Activated T-helper 9 cell treated with anti-CD3 and anti-CD28 coated beads, Interleukin-2, amount 50 U/mL, for 16 hours (primary cell): ENCODE measurements at places on chromosomes 1 and 21.

- DNase-seq = no peak
These were observed 9.8 kb upstream of the SMAP2 start for GRCh38 chr1:40363721-40364120.

GRCh38 chr1:181014477-181015250, 8.0 kb downstream of the STX6 start:
- DNase-seq = no peak

- DNase-seq = no peak
These were observed 283.4 kb downstream of the KCNH1 start for GRCh38 chr1:210850556-210850955.

DNA sequence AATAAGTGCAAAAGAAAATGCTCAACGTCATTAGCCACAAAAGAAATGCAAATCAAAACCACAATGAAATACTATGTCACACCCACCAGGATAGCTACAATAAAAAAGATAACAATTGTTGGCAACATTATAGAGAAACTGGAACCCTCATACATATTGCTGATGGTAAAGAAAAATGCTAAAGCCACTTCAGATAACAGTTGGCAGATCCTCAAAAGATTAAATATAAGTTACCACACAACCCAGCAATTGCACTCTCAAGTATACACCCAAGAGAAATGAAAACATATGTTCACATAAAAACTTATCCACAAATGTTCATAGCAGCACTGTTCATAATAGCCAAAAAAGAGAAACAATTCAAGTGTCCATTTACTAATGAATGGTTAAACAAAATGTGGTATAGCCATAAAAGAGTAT, 20.7 kb downstream of the TRIM33 start:
- DNase-seq = no peak

- DNase-seq = no peak
These were observed 101.0 kb downstream of the MRPL39 start for GRCh38 chr21:25506261-25506660.

GRCh38 chr1:72557446-72558049, 275.2 kb upstream of the NEGR1 start:
- no peak for DNase-seq

DNA sequence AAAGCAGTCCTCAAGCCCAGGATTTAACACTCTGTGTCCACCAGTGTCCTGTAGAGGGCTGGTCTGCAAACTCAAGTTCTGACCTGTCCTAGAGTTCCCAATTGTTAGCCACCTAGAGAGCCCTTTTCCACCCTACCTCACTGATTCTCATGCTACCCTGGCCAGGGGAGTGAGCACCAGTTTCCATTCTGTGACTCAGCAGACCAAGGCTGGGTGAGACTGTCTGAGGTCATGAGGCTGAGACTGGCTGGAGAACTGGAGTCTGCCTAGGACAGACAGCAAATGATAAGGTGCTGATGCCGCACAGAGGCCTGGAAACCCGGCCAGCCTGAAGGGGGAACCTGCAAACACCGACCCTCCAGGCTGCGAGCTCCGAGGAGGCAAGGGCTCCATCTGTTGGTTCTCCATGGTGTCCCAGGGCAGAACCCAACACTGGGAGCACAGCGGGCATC, 13.7 kb downstream of the GLIS1 start:
- no peak for DNase-seq

DNA sequence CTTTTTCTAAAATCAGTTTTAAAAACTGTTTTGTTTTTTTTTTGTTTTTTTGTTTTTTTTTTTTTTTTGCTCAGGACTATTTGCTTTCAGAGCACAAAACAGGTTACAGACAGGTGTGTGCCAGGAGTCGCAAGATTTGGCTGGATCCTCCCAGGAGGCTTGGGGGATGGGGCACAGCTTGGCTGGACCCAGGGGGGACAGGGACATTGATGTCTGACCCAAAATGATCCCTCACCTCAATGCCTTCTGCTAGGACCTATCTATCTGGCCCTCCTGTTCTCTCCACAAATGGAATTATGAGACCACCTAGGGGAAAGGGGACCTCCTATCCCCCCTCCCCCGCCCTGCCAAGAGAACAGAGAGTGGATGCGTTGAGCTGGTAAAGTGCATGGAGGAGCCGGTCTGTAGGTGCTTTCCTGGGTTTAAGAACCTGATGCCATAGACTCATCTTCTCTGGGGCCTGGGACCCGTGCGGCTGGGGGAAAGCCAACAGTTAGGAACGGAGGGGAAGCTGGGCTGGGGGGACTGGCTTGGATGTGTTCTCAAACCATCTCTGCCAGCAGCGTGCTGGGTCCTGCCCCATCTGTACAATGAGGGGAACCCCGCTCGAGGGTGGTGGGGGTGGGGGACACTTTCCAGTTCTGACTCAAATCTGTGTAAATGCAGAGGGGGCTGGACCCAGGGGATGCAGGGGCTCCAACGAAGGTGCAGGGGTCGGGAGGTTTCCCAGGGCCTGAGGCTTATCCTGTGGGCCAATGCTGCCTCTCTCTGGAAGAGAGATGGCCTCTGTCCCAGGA, 28.9 kb downstream of the RUNX3 start:
- DNase-seq = no peak

DNA sequence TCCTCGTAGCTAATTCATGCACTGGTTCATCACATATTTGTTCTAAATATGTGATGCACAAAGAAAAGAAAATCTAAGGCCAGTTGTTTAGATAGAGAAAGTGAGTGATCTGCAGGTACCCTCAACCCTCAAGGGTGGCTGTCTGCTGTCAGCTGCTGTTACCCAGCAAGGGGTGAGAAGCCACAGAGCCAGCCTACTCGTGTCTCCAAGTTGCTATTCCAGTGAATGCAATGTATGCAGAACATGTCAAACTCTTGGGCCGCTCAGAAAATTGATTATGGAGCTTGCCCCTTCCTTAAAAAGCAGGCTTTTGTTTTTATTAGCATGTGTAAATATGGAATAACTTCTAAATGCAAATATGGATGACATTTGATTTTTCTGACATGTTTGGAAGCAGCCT, 336.3 kb upstream of the ST6GALNAC5 start:
- DNase-seq = no peak

- DNase-seq = no peak
These were observed 380.6 kb upstream of the NEGR1 start for GRCh38 chr1:72662918-72663317.

GRCh38 chr1:192986110-192986747, 72.9 kb downstream of the UCHL5 start:
- no peak for DNase-seq

DNA sequence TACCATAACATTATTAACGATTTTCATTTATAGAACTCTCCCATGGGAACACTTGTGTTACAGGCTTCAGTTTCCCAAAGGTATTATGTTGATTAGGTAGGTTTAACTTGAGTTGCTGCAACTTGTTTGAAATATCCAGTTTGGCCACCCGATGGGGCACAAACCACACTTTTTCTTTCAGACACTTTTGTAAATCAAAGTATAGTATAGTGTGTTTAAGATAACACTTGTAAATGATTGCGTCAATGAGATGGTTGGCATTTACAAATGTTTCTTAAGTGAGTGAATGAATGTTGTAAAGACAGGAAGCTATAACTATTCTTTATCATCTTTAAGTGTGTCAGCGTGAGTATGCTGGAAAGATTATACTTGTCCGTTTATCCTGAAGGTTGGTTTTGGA, 4.3 kb downstream of the XPR1 start:
- DNase-seq = no peak

GRCh38 chr1:56787330-56787729, 31.9 kb downstream of the FYB2 start:
- DNase-seq = no peak

GRCh38 chr1:245589906-245590305, 435.1 kb downstream of the KIF26B start:
- no peak for DNase-seq

- no peak for DNase-seq
These were observed 52.1 kb downstream of the C4BPA start for GRCh38 chr1:207156095-207156494.

GRCh38 chr1:16109571-16109970, 36.1 kb upstream of the FAM131C start:
- DNase-seq = no peak

DNA sequence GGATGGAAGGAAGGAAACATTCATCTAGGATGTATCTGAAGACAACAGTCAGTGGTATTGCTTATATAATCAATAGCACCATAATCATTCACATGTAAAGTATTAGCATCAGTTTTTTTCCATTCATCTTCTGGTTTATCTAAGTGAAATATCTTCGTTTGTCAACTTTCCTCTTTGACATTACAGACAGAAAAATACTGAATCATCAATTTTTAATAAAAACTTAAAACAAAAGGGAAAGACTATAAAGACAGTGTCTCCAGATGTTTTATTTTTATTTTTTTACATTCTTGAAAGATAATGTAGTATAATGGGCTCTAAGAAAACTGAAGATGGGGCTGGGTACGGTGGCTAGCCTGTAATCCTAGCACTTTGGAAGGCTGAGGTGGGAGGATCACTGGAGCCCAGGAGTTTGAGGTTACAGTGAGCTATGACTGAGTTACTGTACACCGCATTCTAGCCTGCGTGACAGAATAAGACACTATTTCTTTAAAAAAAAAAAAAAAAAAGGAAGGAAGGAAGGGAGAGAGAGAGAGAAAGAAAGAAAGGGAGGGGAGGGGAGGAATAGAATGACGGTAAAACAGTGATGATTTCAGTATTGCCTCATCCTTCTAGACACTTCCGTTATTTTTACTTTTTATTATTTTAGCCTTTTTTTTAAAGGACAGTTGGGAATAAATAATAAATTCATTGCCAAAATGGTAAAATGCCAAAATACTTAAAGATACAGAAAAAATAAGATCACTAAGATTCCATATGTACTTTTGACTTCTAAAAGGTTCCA, 89.5 kb downstream of the NRIP1 start:
- DNase-seq = no peak

DNA sequence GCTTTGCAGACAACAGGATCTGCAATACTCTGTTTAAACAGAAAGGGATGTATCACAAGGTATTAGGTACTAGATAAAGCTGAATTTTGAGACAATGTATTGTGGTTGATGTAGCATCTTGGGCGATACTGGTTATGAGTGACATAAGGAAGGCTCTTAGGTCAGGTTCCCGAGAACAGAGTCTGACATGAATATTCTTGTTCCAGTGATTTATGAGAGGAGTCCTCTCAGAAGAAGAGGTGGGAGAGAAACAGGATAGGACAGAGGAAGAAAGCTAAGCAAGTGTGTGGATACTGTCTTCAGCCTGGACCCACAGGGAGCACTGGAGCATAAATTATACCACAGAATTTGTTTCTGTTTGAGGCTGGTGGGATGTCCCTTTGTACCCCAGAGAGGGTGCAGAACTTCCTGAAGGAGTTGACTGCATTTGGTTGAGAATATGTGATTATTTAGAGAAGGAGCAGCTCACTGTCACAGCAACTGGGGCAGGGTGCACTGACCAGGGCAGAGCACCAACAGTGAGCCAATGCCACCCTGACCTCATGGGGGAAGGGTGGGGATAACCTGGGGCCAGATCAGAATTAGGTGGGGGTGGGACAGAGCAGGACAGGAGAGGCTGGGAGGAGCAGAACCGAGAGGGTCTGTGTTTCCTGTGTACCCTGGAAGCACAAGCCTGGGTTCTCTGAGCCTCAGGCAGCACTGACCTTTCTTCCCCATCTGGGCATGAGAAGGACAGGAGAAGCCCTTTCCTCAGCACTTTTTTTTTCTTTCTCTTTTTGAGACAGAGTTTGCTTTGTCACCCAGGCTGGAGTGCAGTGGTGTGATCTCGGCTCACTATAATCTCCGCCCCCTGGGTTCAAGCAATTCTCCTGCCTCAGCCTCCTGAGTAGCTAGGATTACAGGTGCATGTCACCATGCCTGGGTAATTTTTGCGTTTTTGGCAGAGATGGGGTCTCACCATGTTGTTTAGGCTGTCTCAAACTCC, 36.3 kb upstream of the SLC6A9 start:
- no peak for DNase-seq

DNA sequence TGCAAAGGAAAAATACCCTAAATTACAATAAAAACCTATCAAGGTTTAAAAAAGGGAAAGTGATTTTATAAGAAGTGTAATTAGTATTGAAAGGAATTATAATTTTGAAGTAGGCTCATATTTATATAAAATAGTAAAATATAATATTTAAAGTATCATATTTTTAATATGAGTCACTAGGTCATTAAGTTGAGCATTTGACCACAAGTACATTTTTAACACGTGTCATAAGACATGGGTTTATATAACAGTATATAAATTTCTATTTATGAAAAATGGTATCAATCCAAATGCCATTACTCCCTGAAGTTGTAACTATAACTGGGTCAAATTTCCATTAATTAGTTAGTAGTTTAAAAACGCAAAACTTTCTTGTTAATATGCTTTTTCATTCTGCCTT, 365.9 kb downstream of the COL11A1 start:
- no peak for DNase-seq

- no peak for DNase-seq
These were observed 25.9 kb downstream of the PCNX2 start for GRCh38 chr1:233269656-233270055.

- no peak for DNase-seq
These were observed 1.5 kb downstream of the ITSN1 start for GRCh38 chr21:33643658-33644311.

- DNase-seq = no peak
These were observed 58.5 kb downstream of the LACTBL1 start for GRCh38 chr1:22914156-22914555.

GRCh38 chr1:63773496-63773814, 362 bp upstream of the ROR1 start:
- DNase-seq = no peak

- no peak for DNase-seq
These were observed 4.5 kb upstream of the ZNF644 start for GRCh38 chr1:91026320-91026719.
